ENCODE measurements at places on chromosomes 5 and 9.

DNA sequence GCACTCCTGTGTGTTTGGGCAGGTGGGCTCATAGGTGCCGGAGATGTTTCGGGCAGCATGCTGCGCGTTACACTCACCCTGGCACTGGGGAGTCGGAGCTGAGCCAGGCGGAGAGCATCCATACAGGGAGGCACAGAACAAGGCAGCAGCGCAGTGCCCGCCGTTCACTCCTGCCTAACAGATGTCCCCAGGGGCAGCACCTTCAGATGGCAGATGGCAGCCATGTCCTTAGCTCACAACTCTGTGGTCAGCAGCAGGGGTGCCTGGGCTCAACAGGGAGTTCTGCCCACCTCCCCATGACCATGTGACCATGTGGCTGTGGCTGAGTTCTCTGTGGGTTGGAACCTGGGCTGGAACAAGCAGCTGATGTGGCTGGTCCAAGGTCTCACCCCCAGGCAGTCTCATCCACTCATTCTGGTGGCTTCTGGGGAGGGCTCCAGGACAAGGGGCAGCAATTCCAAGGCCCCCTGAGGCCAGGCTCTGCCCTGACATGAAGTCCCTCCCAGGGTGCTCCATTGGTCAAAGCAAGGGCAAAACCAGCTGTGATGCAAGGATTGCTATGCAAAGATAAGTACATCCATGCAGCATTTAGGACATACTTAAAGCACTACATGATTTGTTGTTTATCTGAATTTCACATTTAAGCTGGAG, 64.2 kb downstream of the MRPL36 start:
- no peak for DNase-seq

GRCh38 chr5:14915291-14915952, 43.8 kb upstream of the ANKH start:
- no peak for DNase-seq

- DNase-seq = no peak
These were observed 132.8 kb upstream of the PAPPA start for GRCh38 chr9:116020801-116021200.

DNA sequence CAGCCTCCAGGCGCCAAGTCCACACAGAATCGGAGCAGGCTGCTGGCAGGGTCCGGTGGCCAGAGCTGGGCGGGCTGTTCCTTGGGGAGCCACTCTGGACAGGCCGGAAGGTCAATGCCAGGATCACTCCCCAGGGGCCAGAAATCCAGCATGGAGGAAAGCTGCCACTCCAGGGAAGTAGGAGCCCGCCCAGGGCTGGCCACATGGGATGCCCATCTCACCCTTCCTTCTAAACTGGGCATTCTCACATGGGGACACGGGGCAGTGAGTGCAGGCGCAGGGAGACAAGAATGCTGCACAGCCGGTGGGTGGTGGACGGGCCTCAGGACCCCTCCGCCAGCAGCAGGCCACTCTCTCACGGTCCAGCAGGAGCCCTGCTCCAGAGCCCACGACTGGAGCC, 58.2 kb downstream of the ADAMTS2 start:
- no peak for DNase-seq

- no peak for DNase-seq
These were observed 85.6 kb downstream of the GADD45G start for GRCh38 chr9:89690334-89690912.

DNA sequence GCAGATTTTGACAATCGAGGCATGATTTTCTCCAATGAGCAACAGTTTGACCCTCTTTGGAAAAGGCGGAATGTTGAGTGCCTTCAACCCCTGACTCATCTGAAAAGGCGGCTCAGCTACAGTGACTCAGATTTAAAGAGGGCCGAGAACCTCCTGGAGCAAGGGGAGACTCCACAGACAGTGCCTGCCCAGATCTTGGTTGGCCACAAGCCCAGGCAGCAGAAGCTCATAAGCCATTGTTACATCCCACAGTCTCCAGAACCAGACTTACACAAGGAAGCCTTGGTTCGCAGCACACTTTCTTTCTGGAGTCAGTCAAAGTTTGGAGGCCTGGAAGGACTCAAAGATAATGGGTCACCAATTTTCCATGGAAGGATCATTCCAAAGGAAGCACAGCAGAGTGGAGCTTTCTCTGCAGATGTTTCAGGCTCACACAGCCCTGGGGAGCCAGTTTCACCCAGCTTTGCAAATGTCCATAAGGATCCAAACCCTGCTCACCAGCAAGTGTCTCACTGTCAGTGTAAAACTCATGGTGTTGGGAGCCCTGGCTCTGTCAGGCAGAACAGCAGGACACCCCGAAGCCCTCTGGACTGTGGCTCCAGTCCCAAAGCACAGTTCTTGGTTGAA, 13.6 kb downstream of the PTPDC1 start:
- DNase-seq = no peak

DNA sequence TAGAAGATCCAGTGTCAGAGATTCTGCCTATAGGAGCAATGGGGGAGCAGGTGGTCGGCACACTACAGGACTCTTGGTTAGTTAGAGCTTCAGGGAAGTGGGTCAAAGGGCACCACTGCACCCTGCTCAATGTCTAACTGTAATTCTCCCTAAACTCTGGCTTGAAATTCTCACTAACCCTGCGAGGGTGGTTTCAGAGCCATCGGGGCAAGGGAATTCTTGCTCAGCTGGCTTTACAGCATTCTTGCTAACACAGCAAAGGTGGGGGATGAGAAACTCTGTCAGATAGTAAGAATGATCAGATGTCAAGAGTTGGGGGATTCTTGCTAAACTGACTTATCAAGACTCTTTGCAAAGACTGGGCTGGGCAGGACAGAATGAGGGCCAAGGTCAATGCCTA, 4.7 kb upstream of the ZNF354C start:
- no peak for DNase-seq

GRCh38 chr5:165187815-165188214, 1682.4 kb downstream of the MAT2B start:
- no peak for DNase-seq

DNA sequence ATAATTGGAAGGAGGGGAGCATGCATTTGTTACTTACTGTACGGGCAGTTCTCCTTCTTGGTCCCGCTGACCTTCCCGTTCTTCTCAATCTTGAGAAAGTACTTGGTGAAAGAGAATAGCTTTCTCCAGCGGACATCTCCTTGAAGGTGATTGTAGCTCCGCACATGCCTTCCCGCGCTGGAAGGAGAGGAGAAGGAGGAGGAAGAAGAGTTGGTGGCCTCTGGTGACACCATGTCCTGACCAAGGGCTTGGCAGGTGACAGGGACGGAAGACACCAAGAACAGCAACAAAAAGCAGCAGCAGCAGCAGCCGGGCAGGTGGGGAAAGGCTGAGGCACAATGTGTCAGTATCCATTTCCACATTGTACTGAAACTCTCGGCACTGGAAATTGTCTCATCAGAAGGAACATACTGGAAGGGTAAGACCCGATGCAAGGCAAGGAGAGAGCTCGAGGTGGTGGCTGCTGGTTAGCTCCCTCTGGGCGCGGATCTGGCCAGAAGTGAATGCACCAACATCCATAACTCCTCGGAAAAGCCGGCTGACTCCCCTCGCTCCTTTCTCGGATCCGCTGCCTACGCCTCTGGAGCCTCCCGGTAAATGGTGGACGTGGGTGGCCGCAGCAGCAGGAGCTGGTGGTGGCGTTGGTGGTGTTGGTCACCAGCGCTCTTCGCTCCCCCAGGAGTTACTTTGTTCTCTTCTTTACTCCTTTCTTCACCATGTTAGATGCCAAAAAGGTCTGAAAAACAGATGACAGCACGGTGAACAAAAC, 715 bp downstream of the FGF10 start:
- no peak for DNase-seq

- peak; percentile 45 for DNase-seq
These were observed 41.5 kb downstream of the SPRY4 start for GRCh38 chr5:142283304-142283703.

DNA sequence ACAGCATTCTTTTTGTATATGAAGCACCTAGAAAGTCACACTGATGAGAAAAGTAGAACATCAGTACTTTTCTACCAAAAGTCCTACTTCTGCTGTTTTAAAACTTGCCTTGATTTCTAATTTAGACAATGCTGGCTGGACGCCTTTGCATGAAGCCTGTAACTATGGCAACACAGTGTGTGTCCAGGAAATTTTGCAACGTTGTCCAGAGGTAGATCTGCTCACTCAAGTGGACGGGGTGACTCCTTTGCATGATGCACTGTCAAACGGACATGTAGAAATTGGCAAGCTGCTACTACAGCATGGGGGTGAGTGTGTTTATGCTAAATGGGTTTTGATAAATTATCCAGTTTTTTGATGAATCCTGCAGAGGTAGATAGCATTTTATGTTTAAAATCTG, 73.5 kb downstream of the SLF1 start:
- DNase-seq = no peak

DNA sequence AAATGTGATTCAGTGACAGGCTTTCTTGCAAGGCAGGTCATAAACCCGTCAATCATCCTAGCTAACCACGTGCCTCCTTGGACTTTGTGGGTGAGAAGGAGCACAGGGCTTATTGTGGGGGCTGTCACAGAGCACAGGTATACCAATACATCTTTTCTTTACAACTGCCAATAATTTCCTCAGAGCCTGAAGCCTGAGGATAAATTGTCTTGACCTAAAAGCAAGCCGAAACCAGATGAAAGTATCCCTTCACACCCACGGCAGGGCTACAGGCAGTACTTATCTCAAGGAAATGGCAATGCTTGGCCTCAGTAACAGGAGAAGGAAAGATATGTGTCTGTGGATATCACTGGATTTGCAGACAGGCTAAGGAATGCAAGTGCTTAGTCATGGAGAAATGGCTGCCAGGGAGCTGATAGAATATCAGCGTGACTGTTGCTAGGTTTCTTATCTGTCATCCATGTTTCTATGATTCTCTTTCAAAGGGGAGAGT, 90.3 kb upstream of the ZNF366 start:
- no peak for DNase-seq

DNA sequence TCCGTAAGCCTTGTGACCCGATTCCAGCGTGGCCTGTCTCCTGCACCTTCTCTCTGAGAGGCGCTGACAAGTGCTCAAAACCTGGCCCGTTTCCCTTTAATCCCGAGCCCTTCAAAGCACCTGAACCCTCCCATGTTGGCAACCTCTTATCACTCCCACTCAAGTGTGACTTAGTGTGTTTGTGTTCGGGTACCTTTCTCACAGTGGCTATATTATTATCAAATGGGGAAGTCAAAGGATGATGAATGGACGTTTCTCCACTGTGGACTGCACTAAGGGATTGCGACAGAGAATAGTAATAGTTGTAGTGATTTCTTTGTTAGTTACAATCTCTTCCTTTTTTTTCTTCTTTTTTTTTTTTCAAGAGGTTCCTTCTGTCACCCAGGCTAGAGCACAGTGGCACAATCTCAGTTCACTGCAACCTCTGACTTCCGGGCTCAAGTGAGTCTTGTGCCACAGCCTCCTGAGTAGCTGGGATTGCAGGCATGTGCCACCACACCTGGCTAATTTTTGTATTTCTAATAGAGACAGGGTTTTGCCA, 65.4 kb upstream of the TNFSF8 start:
- DNase-seq = no peak

DNA sequence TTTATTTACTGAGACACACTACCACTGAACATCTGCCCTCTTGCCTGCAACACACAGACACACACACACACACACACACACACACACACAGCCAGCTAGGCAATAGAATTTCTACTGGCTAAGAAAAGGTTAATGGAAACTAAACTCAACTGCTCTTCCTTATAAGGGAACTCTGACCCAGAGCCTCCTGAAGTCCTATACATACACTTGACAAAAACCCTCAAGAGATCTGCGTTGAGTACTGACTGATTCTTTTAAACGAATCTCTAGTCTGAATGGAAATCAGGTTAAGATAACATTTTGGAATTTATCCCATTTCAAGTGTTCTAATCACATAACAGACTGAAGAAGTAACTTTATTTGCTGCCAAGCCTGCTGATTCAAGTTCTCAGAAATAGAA, 25.9 kb upstream of the TRPM3 start:
- no peak for DNase-seq

- DNase-seq = no peak
These were observed 226.0 kb upstream of the ATP10B start for GRCh38 chr5:161077936-161078545.

GRCh38 chr9:131024978-131025868, 16.2 kb downstream of the LAMC3 start:
- no peak for DNase-seq

DNA sequence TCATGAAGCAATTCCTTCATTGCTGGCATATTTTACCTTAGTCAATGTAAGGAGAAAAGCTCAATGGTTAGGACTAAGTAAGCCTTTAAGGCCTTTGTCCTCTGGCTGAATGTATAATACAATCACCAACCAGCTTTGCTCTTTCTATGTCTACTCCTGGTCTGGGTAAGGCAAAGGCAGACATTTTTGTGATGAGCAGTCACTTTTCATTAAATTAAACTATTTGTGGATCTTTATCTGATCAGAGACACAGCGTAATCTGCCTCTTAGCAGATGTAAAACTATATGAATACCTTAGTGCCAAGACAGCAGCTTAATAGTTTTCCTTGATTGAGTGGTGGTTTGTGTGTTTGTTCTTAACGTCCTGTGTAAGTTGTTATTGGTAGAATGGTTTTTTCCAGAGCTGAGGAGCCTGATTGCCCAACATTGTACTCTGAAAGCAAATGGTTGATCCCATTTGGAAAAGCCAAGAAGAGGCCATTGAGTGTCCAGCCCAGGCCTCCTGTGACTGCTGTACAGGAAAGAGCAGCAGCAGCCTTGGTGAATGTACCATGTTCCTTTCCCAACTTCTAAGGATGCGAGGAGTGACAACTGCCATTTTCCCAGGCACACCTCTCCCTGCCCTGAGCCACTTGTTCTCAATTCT, 16.5 kb upstream of the CXXC5 start:
- peak; percentile 18 for DNase-seq

- DNase-seq = no peak
These were observed 798 bp downstream of the MEGF9 start for GRCh38 chr9:120713257-120714087.

DNA sequence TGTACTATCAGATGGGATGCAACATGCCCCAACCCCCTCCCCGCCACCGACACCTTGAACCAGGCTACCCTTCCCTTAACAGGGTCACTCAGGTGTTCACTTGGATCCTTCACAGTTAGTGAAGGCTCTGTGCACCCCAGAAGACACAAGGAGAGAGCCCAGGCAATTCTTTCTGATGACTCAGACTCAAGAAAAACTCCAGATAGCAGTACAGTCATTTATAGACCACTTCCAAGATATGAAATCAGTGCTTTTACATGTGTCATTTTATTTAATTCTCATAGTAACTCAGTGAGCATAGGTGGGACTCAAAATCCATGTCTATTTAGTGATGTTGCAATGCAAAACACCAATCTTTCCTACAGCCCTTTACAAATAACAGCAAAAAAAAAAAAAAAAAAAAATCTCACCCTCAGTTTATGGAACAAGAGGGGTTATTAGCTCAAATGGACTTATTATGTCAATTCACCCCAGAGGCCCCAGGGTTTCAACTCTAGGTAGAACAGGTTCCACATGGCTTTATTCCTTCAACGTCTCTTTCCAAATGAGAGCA, 71.9 kb downstream of the FOXD1 start:
- DNase-seq = no peak

DNA sequence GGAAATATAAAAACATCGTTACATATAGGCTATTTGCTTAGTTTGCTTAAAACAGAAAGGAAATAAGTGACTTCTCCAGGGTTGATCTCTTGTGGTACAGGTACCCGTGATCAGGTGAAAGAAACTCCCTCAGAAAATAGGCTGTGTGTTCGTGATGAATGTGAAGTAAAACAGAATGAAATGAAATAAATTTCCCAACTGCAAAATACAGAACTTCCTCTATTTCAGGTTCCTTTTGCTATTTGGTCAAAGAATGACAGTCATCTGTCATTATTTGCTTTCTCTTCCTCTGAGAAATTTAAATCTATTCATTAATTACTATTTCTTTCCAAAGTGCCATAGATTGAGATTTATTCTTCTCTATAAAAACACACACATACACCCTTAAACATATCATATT, 408.1 kb downstream of the FAM170A start:
- DNase-seq = no peak

- DNase-seq = peak; percentile 45
These were observed 26.0 kb downstream of the NDUFS6 start for GRCh38 chr5:1827025-1827885.
